Lower leg skin (tissue), 4 donors: ENCODE measurements at places on chromosomes 16 and 17. TPM values are rescaled to one million over a fixed set of nuclear protein-coding genes. Genes with fewer than 3 reads are reported as not detected.

GRCh38 chr17:39678340-39679116 is 9.3 kb downstream of the PGAP3 start:
- no peak for DNase-seq

Gene P2RX5
- not detected for total RNA-seq

Gene KRT24
- not detected for total RNA-seq

Gene KRTAP9-3
- total RNA-seq, result 0.27 TPM
